Cerebellum (tissue), 4 donors: ENCODE measurements at places on chromosomes 2 and 18. TPM values are rescaled to one million over a fixed set of nuclear protein-coding genes. Genes with fewer than 3 reads are reported as not detected.

Gene ESPNL
- total RNA-seq, result 0.09 TPM

Gene LRRTM1
- total RNA-seq, result 10.6 TPM

Gene ZNF385B
- total RNA-seq, result 10.5 TPM

Gene HSPE1
- 54.3 TPM for total RNA-seq

Gene RNU2-63P
- not detected for total RNA-seq

Gene CWC22
- total RNA-seq, result 19.5 TPM

Gene SLC9A4
- total RNA-seq, result not detected

Gene LYG2
- not detected for total RNA-seq

Gene XIRP2
- 0.45 TPM for total RNA-seq

DNA sequence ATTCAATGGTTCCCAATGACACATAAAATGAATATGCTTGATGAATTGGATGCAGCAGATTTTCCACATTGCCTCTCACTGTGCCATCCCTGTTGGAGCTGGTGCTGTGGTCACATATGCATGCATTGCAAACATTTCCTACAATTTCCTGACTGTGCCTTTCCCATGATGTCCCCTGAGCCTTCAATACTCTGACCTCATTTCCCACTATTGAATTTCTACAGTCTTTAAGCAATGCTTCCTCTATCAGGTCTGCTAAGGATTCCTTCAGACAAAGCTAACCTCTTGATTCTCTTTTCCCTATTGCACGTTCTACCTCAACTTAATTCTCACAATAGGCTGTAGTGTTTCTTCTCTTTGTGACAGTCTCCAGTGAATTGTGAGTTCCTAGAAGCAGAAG is 342.5 kb upstream of the CRIM1 start:
- DNase-seq, result no peak

DNA sequence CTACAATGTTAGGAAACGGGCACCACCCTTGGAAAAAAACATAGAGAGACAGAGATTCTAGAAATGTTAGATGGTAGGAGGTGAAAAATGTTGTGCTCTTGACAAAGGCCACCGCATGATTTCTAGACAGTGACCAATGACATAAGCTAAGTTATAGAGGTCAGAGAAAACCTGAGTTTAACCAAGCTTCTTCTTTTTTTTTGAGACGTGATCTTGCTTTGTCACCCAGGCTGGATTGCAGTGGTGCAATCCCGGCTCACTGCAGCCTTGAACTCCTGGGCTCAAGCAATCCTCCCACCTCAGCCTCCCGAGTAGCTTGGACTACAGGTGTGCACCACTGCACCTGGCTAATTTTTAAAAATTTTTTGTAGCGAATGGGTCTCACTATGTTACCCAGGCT is 13.0 kb downstream of the FER1L5 start:
- DNase-seq, result no peak

DNA sequence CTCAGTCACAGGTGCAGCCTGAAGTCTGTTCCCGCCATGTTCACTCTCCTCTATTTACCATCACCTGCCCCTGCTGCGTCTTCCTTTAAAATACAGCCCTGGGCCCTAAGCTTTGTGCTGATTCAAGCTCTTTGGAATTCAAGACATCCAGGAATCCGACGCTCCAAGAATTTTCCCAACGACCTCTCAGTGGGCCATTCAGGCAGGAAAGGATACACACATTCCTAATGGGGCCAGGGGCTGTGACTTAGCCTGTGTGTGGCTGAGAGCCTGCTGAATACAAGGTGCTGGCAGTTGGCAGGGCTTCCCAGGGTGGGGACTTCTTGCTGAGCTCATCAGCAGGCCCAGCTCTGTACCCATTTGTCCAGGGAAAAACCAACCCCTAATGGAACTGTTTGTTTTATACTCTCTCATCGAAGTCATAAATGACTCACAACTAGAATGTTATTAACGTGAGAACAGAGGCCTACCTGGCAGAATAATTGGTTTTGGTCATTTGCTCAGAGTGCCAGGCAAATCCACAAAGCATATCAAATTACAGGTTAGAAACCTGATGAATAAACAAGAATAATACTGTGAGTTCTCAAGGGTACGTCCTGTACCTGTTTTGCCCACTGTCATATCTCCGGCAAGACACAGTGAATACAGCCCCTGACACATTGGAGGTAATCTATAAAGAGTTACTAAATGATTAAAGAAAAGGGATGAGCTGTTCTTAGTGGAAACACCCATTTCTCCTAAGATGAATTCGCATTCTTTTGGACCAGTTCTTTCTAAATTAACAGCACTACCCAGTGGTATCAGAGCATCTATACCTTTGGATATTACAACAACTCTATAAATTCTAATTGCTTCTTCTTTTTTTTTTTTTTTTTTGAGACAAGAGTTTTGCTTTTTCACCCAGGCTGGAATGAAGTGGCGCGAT is 12.6 kb upstream of the KCMF1 start:
- DNase-seq, result no peak

GRCh38 chr2:60468382-60469085 is 84.9 kb downstream of the BCL11A start:
- no peak for DNase-seq

GRCh38 chr2:178804791-178805190 is 2.4 kb downstream of the TTN start:
- DNase-seq, result no peak

DNA sequence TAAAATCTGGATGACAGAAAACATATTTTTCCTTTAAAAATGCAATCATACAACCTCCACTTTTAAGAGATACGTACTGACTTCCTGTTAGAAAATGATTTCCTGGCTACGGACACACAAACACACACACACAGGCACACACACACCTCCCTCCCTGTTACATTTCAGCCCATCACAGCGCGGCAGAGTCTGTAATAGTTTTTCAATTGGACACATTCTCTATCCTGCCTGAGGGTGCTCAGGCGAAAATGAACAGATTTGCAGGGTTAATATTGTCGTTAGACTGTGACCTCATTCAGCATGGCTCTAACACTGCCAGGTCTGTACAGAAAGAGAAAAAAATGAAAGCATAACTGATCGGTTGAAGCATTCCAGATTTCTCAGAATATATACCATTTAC is 45.0 kb downstream of the KCTD1 start:
- peak; percentile 26 for DNase-seq

DNA sequence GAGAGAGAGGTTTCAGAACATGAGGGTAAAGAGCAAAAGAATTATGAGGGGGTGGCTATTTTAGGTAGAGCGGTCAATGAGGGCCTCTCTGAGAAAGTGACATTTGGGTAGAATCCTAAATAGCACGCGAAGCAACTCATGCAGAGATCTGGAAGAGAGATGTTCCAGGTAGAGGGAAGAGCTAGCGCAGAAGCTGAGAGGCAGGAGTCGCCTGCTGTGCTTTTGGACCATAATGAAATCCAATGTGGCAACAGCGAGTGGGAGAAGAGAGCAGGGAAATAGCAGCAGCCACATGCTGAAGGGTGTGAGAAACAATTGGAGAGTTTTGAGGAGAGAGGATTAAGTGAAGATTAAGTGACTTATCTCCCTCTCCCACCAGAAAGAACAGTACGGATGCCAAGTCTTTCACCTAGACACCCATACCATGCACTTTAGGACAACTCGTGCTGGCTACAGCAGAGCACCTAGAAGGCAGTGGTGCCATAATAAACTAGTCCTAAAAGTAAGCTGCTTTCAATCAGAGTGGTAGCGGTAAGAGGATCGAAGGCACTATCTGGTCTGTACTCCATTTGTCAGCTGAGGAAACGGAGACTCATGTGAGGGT is 129.7 kb downstream of the LRP2 start:
- peak; percentile 80 for DNase-seq

- no peak for DNase-seq
These were observed 411.0 kb upstream of the GYPC start for GRCh38 chr2:126244937-126245336.

GRCh38 chr18:78727877-78728783 is 251.5 kb upstream of the SALL3 start:
- DNase-seq, result no peak

GRCh38 chr2:194619366-194619765 is 1037.7 kb upstream of the SLC39A10 start:
- no peak for DNase-seq

DNA sequence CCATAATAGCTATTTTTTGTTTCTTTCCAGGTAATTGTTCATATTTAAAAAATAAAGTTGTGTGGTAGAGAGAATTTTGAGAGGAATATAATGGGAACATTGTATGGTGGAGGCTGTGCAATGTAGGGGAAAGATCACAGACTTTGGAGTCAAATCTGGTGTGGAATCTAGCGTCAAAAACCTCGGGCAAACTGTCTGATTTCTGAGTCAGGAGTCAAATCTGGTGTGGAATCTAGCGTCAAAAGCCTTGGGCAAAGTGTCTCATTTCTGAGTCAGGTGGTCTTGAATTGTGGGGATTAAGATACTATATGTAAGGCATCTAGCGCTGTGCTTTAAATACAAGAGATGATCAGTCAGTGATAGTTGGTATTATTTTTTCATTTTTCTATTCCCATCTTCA is 5.1 kb downstream of the PTPN4 start:
- DNase-seq, result no peak

DNA sequence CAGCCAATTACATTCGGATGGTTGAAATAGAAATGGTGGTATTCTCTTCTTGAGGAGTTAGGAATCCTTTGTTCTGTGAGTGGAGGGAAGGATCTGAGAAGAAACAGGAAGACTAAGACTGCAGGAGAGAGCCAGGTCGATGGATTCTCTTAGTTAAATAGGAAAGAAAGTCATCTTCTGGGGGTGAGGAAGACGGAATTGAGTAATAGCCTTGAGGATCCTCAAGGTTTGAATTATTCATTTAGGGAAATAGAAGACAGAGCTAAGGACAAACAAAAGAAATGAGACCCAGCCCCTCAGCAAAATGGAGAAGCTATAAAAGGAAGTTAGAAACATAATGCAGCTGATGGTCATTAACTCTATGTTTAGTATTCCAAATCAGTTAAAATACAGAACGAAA is 1.8 kb downstream of the LAPTM4A start:
- DNase-seq, result no peak

GRCh38 chr18:48157956-48158355 is 227.5 kb upstream of the SMAD2 start:
- DNase-seq, result no peak

GRCh38 chr18:59293317-59293716 is 20.1 kb upstream of the RAX start:
- DNase-seq, result no peak

GRCh38 chr2:58006952-58007284 is 39.7 kb upstream of the VRK2 start:
- no peak for DNase-seq

DNA sequence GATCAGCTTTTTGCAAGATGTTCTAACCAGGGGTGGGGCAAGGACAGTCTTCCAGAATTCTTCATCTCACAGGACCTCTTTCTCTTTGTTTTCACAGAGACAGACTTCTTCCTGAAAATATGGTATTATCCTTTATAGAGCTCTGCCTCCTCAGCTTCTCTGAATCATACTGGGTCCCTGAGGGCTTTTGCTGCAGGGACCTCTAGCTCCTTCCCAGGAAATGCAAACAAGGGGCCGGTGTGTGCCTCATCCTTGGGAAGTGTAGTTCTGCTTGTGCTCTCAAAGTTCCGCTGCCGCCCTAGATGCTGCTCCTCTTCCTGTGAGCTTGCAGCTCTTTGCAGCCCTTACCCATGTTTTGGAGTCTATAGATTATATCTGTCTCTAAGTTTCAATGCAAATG is 99.5 kb upstream of the NPAS2 start:
- DNase-seq, result no peak

GRCh38 chr18:63868546-63868945 is 19.0 kb upstream of the SERPINB2 start:
- DNase-seq, result no peak

DNA sequence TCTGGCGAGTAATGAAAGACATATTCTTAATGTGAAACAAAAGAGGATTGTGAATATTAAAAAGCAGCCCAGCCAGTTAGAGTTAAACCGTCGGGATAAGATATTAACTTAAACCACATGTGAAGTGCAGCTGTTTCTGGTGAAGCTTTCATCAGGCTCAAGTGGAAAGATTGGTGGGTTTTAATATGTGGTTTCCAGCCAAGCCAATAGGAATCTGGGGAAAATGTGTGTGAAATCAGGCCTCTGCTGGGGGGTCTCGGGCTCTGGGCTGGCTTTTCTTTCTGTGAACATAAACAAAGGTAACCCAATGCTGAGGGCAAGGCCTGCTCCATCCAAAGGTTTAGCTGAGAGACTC is 279.6 kb downstream of the SLC4A3 start:
- DNase-seq, result no peak

- DNase-seq, result peak; percentile 79
These were observed 201.4 kb downstream of the CELF4 start for GRCh38 chr18:37364237-37364636.

DNA sequence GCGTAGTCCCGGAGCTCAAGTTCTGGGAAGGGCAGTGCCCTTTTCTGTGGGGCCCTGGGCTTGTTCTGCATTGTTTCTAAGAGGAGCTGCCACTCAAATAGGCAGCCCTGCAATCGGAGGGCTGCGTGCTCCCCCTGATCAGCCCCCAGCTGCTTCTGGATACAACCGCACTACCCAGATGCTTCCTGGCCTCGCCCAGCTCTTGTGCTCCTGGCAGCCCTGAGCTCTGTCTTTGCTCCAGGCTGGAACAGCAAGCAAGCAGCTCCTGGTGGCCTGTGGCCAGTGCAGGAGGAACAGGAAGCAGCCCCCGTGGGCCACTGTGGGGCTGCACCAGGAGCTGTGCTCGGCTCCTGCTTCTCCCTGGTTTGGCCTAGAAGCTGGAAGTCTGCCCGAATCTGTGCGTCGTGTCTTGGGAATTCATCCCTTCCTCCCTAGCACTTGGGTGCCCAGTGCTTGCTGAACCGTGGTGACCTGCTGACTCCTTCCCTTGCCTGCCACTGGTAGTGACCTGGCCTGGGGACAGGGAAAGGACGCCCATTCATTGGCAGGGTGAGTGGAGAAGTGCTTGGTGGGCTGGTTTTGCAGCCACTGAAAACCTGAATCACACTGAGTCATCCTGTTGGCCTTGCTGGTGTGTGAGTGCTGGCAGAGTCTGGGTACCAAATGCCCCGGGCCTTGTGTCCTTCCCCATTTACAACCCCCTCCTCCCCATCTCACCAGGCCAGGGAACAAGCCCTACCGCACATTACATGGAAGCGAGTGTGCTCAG is 27.3 kb upstream of the NTSR2 start:
- no peak for DNase-seq

DNA sequence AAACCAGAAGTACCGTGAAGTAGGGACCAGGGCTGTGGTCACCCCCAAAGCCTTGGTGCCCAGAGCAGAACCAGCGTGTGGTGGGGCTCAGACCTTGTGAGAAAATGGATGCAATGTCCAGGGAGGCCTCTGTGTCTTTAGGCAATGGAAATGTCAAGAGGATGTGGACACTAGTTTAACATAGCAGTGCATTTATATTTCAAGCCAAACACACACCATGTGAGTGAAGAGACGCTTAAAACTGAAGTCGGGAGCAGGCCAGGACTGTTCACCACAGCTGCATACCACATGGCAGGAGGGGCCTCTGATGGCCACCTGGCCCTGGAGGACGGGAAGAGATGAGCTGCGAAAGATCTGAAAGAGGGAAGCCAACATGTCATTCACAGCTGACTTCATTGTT is 87.3 kb upstream of the LDLRAD4 start:
- DNase-seq, result no peak

- no peak for DNase-seq
These were observed 144.1 kb upstream of the SETBP1 start for GRCh38 chr18:44536619-44537018.
